ENCODE measurements at places on chromosomes 3 and 15. TPM values are rescaled to one million over a fixed set of nuclear protein-coding genes. Genes with fewer than 3 reads are reported as not detected.

Gene MEIS2
- not detected for total RNA-seq

Gene PPP1R14D
- not detected for total RNA-seq

Gene RTP1
- total RNA-seq: not detected

DNA sequence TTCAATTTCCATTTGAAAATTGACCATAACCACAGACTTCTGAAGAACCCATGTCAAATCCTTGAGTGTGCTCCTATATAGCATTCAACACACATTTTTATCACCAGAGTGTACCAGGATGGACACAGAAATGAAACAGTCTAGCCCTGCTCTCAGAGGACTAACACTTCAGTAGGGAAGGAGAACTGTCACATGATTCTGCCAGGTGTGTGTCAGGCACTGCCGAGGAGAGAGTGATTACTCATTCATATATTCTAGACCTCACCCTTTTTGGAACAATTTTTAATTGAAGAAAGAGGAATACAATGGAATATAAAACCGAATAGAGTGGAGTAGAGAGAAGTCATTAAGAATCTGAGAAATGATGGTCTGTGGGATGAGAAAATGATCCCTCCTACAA, 125.8 kb downstream of the ERC2 start:
- no peak for DNase-seq

DNA sequence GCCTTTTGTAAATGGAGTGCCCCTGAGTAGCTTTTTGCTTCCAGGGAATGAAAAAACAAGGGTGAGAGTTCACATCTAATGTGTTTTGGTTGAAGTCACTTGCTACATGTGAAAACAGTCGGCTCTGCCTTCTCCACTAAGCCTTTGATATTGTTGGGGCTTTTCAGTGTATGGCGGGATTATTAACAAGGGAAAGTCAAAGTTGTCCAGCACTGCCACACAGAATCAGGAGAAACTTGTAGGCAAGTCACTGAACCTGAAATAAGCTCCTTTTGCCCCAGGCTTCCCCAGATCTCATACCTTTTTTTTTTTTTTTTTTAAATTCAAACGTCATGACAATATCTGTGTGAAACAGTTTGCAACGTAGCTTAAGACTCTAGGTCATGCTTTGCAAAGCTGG, 248.0 kb downstream of the FEZF2 start:
- DNase-seq: no peak

DNA sequence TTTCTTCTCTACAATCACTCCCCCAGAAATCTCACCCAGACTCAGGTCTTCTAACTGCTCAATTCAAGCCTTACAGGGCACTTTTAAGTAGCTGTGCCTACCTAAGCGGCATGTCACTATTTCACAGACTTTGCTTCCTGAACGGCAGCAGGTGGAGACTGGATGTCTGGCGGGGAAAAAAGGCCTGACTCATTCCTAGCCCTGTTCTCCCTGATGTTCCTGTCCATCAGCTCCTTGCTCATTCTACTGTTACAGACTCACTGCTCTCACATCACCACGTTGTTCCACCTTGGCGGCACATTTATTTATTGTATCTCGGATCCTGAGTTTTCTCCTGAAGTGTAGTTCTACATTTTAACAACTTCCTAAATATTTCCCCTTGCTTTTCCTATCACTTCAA, 52.6 kb upstream of the ATP11B start:
- no peak for DNase-seq

- DNase-seq: no peak
Measured at GRCh38 chr3:138222131-138222941, 35.2 kb downstream of the ARMC8 start.

GRCh38 chr3:183182073-183182472, 19.5 kb upstream of the LAMP3 start:
- DNase-seq: no peak
